ENCODE measurements at places on chromosomes 1 and 21. TPM values are rescaled to one million over a fixed set of nuclear protein-coding genes. Genes with fewer than 3 reads are reported as not detected.

DNA sequence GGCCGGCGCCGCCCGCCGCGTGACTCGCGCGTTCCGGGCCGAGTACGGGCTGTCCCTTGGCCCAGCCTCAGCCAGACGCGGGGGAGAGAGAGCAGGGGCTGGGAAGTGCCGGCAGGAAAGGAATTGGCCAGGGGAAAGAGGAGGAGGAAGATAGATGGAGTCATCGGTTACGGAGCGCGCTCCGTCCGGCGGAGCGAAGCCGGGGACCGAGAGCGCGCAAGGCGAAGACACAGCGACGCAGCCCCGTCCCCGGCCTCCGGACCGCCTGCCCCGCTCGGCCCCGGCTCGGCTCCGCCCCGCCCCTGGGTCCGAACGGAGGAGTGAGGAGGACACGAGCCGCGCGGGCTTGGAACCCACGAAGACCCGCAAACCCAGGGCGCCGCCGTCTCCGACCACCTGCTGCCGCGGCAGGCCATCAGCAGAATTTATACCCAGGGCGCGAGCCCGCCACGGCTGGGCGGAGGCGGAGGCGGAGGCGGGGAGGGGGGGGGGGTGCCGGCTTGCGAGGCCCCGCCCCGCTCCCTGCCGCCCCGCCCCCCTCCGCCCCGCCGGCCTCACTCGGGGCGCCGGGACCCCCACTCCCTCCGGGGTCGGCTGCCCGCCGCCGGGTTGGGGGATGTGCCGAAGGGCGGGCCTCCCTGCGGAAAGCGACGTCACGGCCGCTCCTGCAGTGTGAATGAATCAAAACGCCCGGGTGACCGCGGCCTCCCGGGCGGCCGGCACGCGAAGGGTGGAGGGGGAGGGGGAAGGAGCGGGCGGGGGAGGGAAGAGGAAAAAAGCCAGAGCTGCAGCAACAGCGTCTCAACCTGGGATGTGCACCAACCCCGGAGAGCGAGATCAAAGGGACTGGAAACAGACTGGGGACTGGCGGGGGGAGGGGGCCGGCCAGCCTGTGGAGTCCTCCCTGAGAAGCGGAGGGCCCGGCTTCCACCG is at the start of gene LHX4:
TSS of gene LHX4 (plus strand) at position 782 of the 933 bp plus-strand sequence. CDS start 266 bp downstream, outside the sequence.
- no peak for DNase-seq

DNA sequence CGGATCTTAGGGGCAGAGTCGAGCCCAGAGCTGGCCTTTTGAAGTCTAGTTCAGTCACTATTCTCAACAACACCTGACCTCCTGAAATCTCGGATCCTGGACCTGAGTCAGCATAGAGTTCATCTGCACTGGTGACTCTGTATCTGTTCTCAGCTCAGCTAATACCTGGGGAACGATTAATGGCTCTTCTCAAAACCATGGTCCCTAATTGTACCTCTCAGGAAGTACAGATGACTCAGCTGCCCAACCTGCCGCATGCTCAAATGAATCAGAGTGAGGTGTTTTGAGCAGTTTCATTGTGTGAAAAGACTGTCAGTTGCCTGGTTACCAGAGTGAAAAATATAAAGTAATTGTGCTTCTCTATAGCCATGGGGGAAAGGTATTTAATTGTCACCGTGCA is 89.2 kb downstream of the SLC35F3 start:
- DNase-seq: no peak

DNA sequence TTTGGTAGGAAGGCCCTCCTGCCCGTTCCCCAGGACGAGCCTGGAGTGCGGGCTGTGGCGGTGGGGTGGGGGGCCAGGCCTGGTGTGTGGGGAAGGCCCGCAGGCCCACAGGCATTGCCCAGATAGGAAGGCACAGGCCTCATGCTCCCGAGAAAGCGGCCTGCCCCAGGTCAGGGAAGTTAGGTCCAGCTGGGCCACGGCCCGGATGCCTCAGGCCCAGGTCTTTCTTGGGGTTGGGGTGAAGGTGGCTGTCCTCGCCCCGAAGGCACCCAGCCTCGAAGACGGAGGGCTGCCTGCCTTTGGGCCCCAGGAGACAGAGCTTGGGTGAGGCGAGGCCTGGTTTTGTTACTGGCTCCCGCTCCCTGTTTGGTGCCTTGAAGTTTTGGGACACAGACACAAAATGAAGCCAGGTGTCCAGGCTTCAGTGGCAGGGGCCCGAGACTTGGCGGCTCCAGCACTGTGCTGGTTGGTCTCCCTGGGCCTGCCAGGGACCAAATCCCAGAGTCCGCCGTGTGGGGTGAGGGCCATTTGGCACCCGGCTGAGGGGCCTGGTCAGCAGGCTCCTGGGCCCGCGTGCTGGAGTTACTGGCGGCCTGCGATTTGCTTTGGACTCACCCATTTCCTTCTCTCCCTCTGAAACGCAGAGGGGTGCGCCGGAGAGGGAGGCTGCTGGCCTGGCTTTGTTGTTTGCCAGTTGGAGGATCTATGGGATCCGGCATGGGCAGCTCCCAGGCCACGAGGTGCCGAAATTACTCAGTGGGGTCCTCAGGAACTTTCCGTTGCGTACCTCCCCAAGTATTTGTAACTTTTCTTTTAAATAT is 2.0 kb downstream of the SKI start:
- DNase-seq: peak; percentile 85

- DNase-seq: peak; percentile 88
Observed at GRCh38 chr1:101112051-101112780, 86.6 kb upstream of the DPH5 start.

GRCh38 chr1:115299266-115299665 is 38.8 kb downstream of the NGF start:
- no peak for DNase-seq

GRCh38 chr21:41671212-41671762 is 95.6 kb downstream of the RIPK4 start:
- no peak for DNase-seq

DNA sequence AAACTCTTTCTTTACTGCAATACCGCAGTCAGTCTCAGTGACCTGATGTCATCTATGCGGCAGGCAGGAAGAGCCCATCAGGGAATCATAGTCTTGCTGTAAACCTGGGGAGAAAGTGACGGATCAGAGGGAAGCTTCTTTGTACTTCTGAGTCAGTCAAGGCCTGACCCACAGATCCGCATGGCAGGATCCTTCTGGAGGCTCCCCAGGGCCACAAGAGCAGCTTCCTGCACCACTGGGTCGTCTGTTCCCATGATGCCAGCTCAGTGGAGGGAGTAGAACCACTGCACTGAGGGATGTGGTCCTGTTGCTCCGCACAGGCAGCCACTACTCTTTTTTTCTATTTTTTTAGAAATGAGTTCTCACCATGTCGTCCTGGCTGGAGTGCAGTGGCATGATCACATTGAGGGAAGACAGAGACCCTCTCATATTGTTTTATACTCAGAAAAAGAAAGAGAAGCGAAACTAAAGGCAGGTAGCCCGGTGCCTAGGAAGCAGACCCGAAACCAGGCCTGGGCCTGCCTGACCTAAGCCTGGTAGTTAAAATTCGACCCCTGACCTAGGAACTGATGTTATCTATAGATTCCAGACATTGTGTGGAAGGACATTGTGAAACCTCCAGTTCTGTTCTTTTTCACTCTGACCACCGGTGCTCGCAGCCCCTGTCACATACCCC is 6.3 kb upstream of the ERVH48-1 start:
- DNase-seq: peak; percentile 28

GRCh38 chr1:16367968-16368890 is 1.2 kb downstream of the SZRD1 start:
- DNase-seq: no peak

GRCh38 chr21:15968776-15969310 is 239.1 kb downstream of the USP25 start:
- no peak for DNase-seq

DNA sequence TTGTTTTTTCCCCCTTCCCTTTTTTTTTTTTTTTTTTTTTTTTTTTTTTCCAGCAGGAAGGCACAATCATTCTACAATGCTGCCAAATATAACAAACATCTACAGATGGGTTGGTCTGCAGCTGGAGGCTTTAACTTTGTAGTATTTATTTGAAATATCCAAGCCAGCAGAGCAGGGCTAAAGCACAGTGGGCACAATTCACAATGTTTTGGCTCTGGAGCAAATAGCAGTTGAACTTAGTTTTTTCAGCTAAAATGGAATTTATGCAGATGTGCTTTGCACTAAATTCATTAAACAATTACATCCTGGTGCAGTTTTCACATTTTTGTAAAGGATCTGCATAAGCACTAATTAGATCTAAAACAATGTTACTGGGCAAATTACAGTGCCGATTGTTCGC is 39.8 kb upstream of the ZBTB18 start:
- DNase-seq: no peak

- peak; percentile 88 for DNase-seq
Observed at GRCh38 chr1:58785442-58786058, 1.7 kb upstream of the JUN start.

- DNase-seq: peak; percentile 16
Observed at GRCh38 chr1:204197068-204197467, 777 bp upstream of the KISS1 start.

- no peak for DNase-seq
Observed at GRCh38 chr1:201702936-201703335, 126.0 kb upstream of the IPO9 start.

- no peak for DNase-seq
Observed at GRCh38 chr1:206695733-206696132, 11.0 kb downstream of the MAPKAPK2 start.

RNASEL gene
- 17.1 TPM for total RNA-seq

URB1 gene
- 13.9 TPM for total RNA-seq

SH3GLB1 gene
- total RNA-seq: 88.9 TPM

LIN28A gene
- not detected for total RNA-seq

FCGR3A gene
- total RNA-seq: 359 TPM

PPCS gene
- total RNA-seq: 53.2 TPM

GPATCH3 gene
- 16.6 TPM for total RNA-seq

DMRTA2 gene
- not detected for total RNA-seq

PTGER3 gene
- 0.72 TPM for total RNA-seq

CRYAA gene
- not detected for total RNA-seq
